ENCODE measurements at places on chromosomes 3 and 15.

DNA sequence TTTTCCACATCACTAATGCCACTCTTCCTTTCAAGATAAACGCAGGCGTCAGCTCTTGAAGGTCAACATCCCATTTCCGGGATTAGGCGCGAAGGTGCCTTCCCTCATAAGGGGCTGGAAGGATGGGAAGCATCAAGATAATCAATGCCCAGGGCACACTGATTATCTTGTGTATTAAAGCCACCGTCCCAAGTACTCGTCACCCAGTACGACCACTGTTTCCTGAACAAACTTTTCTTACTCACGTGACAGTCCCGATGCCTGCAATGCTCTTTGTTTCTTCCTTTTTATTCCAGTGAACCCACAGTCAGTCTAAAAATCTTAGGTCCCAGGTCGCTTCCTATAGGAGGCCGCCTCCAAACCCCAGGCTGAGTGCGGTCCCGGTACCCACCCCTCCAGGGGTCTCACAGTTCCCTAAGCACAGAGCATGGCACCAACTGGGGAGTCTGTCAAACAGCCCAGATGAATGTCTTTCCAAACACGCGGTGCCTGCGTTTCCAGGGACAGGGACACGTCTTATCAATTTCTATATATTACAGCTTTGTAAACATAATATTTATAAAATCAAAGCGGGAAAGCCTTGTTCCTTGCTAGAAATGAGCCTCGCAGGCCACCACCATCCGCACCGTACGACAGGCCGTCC, 589 bp downstream of the ANAPC13 start:
- DNase-seq, result peak; percentile 25

DNA sequence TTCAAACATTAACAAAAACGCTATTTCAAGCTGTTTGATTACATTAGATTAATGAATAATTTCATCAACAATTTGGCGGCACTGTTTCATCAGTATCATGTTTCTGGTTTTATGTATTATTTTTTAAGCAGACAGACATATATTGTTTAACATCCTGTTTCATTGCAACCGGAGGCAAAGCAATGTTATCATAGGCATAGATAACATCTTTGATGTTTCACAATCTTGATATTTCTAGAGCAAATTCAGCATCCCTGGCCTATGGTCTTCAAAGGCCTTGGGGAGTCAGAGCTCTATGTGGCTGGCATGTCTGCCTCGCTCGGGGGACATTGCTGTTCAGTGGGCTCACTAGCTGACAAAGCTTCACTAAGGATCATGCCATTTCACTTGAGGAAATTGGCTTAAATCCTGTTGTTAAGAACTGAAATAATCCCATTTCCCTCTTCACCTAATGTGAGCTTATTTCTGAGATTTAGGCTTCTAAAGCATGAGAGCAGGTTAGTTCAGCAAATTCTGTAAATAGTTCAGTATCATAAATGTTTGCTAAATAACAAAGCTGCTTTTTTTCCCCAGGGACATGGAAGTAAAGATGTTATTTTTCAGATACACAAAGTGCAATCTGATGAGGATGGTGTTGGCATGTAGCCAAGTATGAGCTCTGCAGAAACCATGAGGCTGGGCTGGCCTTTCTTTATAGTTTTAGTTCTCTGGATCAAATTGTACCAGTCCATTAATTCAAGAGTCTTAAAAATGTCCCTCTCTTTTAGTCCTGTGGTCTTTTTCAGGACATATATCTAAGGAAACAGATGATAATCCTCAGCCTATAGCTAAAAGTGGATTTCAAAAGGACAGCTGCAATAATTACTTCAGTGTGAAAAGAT, 941.4 kb downstream of the PLOD2 start:
- no peak for DNase-seq

GRCh38 chr3:185572183-185572582, 13.9 kb upstream of the SENP2 start:
- DNase-seq, result no peak

DNA sequence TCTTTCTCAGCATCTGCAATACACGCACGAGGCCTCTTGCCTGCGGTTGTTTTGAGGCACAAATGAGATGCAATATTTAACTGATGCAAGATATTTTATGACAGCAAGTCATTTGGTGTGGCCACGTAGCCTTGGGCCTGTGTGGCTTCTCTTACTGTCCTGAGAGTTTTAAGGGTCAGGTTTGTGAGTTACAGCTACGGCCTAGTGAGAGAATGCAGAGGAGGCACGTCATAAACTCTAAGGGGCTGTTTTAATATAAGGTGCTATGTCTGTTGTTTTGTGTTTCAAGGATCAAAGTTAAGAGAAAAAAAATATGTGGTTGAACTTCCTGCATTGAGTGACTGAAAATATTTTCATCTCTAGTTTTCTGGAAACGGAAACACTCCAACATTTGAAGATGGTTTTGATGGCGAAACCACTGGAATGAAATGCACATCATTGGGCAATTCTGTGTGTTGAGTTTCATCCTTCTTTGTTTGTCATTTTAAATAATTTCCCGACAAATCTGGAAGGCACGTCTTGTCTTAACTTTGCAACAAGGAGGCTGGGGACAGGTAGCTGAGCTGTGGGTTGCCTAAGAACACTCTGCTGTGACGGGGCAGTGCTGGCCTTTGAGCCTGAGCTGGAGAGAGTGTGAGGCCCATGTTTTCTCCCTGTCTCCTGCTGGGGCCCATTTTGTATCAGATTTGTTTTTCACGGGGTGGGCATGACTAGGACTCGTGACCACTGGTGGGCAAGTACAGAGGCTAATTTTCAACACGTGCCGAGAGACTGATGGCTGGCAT, 5.1 kb downstream of the APBA2 start:
- no peak for DNase-seq

DNA sequence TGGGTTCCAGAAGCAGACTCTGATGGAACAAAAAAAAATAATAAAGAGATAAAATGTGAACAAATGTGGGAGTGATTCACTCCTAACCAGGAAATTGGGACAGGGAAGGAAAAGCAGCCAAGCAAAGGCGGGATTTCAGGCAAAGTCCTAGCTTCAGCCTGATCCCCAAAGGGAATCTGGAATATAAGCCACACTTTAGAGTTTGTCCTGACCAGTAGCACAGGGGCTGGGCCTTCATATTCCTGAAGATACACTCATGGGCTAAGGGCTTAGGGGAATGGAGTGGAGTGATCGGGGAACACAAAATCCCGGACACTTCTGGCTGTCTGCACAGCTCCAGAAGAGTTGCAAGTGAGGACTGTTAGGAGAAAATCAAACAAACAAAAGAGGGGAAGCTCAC, 135.0 kb upstream of the COL8A1 start:
- no peak for DNase-seq

DNA sequence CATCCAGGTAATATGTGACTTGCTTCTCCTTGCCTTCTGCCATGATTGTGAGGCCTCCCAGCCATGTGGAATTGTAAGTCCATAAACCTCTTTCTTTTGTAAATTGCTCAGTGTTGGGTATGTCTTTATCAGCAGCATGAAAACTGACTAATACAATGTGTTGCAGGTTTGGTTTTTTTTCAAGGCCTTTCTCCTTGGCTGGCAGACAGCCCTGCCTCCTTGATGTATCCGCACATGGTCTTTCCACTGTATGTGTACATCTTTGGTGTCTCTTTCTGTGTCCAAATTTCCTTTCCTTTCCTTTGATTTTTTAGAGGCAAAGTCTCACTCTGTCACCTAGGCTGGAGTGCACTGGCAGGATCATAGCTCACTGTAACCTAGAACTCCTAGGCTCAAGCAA, 260.1 kb downstream of the TUSC7 start:
- no peak for DNase-seq

- DNase-seq, result peak; percentile 21
Observed at GRCh38 chr3:190229632-190230424, 92.4 kb downstream of the CLDN1 start.

GRCh38 chr15:68277131-68277602, 378 bp upstream of the FEM1B start:
- no peak for DNase-seq

DNA sequence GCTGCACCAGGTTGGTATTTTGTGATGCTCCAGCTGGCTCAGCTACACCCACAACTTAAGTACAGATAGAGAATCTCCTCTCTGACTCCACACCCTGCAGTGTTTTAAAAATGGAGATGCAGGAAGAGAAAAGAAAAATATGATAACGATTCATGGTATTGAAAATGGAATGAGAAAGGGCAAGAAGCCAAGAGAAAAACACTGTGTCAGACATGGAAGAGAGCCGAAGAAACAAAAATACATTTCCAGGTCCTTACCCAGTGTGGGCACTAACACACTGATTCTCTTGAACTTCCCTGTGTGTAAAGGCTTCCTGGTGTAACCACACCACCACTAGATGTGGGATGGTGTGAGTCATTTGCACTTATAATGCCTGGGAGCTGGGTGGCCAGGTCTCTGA, 93.1 kb downstream of the GMPS start:
- DNase-seq, result no peak

DNA sequence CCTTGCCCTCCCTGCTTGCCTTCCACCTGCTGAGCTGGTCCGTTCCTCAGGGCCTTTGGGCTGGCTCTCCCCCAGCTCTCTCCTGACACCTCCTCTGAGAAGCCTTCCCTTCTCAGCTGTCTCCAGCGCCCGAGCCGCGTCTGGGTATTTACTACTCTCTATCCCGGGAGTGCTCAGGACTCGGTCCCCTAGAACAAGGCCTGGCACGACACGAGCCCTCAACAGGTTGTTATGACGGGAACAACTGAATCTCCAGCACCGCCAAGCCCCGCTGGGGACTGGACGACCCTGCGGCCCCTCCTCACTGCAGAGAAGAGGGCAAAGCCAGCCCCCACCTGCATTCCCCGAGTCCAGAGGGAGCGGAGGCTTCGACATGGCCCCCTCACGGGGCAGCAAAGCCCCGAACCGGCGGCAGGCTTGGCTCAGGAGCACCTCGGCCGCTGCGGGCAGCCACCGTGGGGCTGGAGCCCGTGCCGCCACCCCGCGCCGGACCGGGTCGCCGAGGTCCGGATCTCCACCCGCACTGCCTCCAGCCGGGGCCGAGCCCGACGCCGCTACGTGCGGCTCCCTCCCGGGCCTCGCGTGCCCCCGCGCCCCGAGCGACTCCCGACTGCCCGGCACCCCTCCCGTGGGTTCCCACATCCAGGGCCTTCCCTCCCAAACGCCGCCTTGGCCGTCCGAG, 792 bp downstream of the TPRA1 start:
- no peak for DNase-seq

GRCh38 chr3:45381168-45381852, 7.1 kb upstream of the LARS2 start:
- no peak for DNase-seq

DNA sequence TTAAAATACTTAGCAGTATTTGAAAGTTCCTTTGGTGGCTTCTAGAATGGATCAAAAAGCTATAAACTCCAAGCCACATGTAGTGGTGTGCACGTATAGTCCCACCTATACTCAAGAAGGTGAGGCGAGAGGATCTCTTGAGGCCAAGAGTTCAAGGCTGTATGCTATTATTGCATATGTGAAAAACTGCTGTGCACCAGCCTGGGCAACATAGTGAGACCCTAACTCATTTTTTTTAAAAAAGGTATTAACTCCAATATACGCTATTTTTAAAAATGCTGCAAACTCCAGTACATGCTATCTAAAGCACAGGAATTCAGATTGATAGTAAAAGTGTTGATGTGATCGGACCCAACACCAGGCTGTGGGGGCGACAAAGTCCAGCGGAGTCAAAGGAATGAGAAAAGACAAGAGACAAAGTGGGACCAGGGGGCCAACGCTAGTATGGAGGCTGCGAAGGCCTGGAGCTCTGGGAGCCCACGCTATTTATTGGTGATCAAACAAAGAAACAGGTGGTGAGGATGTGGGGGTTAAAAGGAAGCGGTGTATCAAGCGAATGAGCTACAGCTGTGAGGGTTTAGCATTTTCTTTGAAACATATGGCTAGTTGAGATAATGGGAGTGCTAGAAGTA, 66.6 kb downstream of the ARIH1 start:
- no peak for DNase-seq

DNA sequence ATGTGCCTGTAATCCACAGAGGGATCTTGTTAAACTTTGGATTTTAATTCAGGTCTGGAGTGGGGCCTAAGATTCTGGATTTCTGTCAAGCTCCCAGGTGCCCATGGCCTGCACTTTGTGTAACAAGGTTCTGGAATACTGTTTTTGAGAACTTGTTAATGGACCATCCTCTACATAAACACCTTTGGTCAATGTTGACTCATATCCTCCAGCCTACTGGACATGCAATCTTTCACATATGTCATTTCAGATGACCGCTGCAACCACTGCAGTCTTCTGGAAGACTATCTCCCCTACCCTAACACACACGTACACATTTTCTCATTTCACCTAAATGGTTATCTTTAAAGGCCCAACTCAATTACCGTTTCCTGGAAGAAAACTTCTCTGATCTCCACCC, 302.1 kb upstream of the TPRG1 start:
- DNase-seq, result no peak

GRCh38 chr3:98583766-98584165, 9.6 kb downstream of the CPOX start:
- no peak for DNase-seq

GRCh38 chr3:141237701-141238521, 6.3 kb downstream of the PXYLP1 start:
- no peak for DNase-seq

DNA sequence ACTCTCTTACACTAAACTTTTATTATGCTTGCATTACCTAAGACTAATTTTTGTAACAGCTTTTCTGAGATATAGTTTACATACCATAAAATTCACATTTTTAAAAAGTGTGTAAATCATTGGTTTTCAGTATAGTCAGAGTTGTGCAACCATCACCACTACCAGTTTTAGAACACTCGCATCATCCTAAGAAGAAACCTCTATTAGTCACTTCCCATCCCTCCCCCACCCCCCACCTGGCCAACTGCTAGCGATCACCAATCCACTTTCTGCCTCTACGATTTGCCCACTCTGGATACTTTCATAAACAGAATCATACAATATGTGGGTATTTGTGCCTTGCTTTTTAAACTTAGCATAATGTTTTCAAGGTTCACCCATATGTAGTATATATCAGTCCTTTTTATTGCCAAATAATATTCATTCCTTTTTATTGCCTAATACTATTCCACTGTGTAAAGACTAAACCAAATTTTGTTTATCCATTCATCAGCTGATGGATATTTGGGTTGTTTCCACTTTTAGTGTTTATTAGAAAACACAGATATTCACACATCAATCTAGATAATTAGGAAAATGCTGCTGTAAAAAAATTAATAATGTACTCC, 23.0 kb downstream of the UBP1 start:
- no peak for DNase-seq

- DNase-seq, result peak; percentile 2
Observed at GRCh38 chr15:97961067-97961954, 808 bp downstream of the ARRDC4 start.

DNA sequence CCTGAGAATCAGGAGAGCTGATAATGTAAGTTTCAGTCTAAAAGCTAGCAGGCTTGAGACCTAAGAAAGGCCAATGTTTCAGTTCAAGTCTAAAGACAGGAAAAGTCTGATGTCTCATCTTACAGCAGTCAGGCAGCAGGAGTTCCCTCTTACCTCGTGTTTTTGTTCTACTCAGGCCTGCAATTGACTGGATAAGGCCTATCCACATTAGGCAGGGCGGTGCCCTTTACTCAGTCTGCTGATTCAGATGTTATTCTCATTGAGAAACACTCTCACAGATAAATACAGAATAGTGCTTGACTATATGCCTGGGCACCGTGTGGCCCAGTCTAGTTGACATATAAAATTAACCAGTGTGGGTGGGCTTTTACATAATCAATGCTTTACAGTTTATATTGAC, 122.4 kb downstream of the NR1D2 start:
- no peak for DNase-seq

- peak; percentile 95 for DNase-seq
Observed at GRCh38 chr3:103976931-103977339, 1389.8 kb upstream of the ALCAM start.
